ENCODE measurements at places on chromosomes 7 and 10.

- DNase-seq, result no peak
Measured at GRCh38 chr10:43731486-43731885, 82.8 kb upstream of the ZNF32 start.

GRCh38 chr10:53983431-53983830, 817.6 kb downstream of the PCDH15 start:
- DNase-seq, result no peak

DNA sequence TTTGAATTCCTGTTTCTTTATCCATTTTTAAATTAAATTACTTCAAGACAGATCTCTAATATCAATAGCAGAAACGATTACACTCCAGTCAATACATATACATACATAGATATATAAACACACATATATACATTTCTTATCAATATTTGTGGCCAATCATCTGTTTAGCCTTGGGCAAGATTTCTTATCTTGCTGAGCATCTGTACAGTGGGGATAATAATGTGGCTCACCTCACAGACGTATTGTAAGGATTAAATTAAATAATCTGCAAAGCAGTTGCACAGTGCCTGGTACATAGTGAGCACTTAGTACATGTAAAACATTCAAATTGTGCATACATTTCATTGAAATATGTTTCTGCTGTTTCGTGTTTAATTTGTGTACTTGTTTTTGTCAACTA, 17.5 kb upstream of the CACNB2 start:
- no peak for DNase-seq

DNA sequence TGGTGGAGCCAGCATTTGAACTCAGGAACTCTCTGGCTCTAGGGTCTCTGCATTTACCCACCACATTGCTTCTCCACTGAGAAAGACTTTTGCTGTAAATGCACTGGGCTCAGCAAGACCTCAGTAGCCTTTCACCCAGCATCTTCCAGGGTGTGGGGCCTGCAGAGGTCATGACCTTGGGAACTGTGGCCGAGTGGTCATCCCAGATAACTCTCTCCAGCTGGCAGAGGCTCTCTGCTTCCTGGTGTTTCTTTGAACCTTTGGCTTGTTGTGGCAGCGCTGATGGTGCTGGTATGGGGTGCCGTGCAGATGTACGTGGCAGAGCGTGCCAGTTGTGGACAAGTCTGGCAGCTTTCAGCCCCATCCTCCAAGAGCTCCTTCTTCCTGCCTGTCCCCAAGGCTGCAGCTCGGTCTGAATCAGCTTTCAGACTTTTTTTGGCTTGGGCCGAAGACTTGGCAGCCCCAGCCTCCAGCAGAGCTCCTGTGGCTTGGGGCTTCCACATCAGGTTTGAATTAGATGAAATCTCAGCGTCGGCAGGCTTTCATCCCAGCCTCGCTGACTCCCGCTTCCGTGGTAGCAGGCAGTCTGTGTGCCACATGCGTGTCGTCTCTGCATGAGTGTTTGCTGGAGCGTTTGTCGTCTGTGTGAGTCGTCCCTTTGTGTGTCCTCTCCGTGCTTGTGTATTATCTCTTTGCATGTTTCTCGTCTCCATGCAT, 21.5 kb downstream of the ADAMTS14 start:
- DNase-seq, result no peak

DNA sequence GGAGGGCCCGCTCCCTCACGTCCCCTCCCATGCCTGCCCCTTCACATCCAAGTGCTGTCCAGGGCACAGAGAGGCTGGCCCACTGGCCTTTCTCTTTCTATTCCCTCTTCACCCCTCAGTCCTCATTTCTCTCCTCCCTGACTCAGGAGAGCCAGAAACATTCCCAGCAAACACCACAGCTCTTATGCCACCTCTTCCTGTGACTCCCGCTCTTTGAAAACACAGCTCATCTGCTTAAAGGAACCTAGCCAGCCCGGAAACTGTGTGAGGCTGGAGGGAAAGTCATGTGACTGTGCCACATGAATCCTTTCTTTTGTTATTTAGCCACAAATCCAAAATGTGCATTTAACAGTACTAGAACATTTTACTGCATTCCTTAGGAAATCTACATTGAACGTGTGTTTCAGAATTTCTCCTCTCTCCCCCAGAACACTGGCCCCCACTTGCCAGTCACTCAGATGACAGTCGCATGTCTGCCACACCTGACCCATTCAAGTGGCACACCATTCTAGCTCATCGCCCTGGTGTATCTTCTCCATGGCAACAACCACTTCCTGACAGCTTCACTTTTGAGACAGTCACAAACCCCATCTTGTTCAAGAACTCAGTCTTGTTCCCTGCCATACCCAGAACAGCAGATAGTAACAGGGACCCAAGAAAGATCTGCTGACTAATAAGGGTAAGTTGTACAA, 42.8 kb downstream of the GRB10 start:
- DNase-seq, result no peak

DNA sequence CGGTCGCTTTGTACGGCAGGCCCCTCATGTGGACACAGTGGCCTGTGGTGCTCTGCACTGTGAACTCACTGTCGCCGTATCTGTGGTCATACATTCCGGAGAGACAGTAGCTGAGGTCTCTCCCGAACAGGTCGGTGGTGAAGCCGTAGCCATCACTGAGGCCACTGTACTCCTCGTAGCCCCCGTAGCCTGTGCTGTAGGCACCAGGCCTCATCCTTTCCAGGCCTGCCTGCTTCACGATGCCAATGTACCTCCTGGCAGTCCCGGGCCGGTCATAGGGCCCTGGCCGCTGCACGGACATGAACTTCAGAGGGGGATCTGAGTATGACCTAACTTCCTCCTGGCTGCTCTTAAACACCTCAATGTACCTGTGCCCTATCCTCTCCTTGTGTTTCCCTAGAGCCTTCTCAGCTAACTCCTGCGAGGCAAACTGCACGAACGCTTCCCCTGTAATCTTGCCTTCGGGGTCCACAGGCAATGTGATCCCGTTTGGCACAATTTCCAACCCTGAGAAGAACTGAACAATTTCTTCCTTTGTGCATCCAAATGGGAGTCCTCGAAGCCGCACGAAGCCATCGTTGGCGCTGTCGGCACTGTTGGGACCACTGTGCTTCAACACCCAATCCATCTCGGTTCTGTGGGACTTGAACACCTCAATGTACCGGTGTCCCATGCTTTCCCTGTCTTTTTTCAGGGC, 15.7 kb downstream of the FXYD4 start:
- no peak for DNase-seq

DNA sequence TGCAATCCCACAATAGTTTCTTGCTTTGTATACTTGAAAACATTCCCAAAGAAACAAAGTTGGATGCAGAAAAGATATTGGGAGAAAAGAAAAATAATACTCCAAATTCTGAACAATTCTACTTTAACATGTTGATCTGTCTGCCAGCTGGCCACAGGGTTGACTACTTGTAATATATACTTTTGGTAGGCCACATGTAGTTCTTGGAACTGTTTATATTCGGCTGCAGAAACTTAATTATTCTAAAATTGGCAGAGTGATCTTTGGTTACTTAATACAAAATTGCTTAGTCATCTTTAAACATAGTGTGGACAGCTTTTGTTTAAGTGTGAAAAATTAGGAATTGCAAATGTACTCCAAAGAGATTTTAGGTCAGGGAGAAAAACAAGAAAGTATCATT, 76.0 kb downstream of the CALD1 start:
- DNase-seq, result no peak

DNA sequence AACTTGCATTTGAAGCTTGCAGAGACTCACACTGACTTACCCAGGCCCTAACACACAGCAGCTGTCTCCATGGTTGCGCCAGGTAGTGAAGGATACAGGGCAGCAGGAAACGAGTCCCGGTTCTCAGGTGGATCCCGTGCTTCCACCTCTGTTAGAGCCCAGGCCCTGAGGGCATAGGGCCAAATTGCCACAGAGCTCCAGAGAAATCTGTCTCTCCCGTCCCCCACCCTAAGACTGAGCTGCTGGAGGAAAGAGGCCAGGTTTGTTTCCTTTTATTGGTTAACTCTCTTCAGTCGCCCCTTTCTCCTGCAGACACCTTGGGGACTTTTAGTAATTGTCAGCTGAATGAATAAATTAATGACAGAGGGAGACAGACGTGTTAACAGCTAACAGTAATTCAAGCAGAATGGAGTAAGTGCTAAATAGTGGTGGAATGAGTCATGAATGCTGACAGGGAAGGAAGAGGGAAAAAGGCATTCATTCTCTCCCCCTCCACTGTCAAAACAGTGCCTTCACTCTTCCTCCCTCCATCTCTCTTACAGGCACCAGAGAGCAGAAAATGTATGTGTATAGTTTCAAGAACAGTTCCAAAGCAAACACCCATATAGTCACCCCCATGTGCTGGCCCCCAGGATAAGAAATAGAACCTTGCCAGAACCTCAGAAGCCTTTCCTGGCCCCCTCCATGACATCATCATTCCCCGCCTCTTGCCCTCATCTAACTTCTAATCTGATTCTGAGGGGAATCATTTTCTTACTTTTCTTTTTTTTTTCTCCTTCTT, 16.8 kb upstream of the DLG5 start:
- DNase-seq, result no peak

GRCh38 chr7:4045450-4045849, 636.6 kb upstream of the FOXK1 start:
- DNase-seq, result no peak

- DNase-seq, result no peak
Measured at GRCh38 chr10:102869258-102870198, at the start of gene AS3MT. AS3MT (plus strand) TSS chr10:102869470; CDS start chr10:102869593, 123 bp downstream.

- DNase-seq, result no peak
Measured at GRCh38 chr7:117808910-117809705, 64.1 kb downstream of the CTTNBP2 start.

DNA sequence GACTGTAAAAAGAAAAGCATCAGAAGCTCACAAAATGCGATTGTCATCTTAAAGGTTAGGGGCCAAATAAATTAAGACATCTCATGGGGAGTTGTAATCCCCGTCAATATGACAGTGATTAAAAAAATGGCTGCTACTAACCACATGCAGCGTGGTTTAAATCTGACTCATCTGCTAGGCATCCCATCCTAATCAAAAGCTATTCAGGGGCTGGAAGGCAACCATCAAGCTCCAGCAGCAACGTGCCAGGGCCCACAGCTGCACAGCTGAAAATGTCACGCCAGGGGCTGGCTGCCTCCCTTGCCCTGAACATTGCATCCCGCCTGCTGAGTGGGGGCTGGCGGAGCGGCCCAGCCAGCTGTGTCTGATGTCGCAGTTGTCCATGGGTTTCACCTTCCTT, 66.3 kb upstream of the FRMD4A start:
- DNase-seq, result no peak

- DNase-seq, result no peak
Measured at GRCh38 chr7:50505553-50506210, 55.5 kb upstream of the FIGNL1 start.

DNA sequence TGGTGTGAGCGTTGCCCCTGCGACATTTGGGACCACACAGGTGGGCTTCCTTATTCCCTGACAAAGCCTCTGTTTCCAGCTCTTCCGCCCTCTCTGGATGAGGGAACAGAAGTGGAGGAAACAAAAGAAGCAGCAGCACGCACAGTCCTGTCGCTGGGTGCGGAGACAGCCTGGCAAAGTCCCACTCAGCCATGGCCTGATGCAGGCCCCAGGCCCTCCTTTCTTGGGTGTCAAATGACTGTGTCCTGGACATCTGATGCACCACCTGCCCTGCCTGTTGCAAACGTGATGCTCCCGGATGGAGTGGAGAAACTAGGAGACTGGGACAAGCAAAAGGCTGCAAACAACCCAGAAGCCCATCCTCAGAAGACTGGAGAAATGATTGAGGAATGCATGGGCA, 20.7 kb downstream of the ZMIZ2 start:
- DNase-seq, result no peak

GRCh38 chr7:151251328-151251688, 2.8 kb upstream of the SMARCD3 start:
- peak; percentile 14 for DNase-seq

- no peak for DNase-seq
Measured at GRCh38 chr7:143372070-143372469, 9.1 kb upstream of the ZYX start.

DNA sequence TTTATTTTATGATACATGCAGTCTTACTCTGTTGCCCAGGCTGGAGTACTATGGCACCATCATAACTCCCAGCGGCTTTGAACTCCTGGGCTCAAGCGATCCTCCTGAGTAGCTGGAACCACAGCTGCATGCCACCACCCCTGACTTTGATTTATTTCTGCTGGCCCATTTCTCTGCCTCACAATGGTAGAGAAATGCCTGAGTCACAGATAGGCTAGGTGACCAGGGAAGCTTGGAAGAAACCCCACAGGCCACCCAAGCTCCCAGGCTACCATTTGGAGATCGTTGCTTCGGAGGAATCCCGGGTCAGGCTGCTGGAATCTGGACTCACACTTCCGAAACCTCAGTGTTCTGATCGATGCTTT, 17.4 kb upstream of the BAIAP2L1 start:
- no peak for DNase-seq

DNA sequence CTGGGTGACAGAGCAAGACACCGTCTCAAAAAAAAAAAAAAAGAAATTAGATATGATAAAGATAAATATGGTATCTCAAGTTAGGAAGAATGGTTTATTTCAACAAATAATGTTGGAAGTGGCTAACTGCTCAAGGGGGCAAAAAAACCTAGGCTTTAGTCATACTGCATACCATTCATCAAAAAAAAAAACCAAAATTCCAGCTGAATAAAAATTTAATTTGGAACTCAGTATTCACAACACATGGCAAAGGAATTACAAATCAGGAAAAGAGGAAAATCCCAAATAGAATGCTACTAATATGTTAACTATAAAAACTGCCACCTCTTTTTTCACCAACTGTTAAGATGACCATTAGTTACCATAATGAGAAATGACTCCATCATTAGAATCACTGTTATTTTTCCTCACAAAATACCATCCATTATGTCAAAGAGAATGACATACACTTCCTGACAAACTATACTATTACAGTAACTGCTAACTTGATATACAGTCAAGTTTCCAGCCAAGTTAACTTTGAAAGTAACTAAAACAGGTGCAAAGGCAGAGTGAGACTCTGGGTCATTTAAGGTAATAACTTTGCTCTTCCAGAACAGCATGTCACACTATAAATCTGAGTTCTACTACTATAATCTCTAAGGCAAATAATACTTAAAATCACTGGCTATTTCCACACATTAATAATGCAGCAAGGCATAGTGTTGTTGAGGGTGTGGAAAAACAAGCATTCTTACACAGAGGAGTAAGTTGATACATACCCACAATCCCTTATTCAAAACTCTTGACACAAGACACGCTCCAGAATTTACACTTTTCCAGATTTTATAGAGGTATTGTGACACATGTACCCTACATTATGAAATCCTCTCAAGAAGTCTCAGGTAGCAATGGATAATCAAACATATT, 10.2 kb downstream of the KBTBD2 start:
- no peak for DNase-seq

All from activated naive CD8-positive, alpha-beta T cell treated with anti-CD3 and anti-CD28 coated beads, Interleukin-2, amount 50 U/mL, for 16 hours (primary cell).